ENCODE measurements at places on chromosomes 4 and X. TPM values are rescaled to one million over a fixed set of nuclear protein-coding genes. Genes with fewer than 3 reads are reported as not detected.

The UNC5C gene
- total RNA-seq = not detected

The S100P gene
- 3.4 TPM for total RNA-seq

The HERC6 gene
- total RNA-seq = 4.0 TPM

The PPEF2 gene
- 0.25 TPM for total RNA-seq

The TLR8 gene
- not detected for total RNA-seq

Measured in activated CD8-positive, alpha-beta T cell treated with anti-CD3 and anti-CD28 coated beads for 36 hours (primary cell).